BJ (cell line): ENCODE measurements at places on chromosomes 7 and 10. TPM values are rescaled to one million over a fixed set of nuclear protein-coding genes. Genes with fewer than 3 reads are reported as not detected.

The CYP2E1 gene
- polyA plus RNA-seq: 1.3 and 1.9 TPM in 2 replicates

DNA sequence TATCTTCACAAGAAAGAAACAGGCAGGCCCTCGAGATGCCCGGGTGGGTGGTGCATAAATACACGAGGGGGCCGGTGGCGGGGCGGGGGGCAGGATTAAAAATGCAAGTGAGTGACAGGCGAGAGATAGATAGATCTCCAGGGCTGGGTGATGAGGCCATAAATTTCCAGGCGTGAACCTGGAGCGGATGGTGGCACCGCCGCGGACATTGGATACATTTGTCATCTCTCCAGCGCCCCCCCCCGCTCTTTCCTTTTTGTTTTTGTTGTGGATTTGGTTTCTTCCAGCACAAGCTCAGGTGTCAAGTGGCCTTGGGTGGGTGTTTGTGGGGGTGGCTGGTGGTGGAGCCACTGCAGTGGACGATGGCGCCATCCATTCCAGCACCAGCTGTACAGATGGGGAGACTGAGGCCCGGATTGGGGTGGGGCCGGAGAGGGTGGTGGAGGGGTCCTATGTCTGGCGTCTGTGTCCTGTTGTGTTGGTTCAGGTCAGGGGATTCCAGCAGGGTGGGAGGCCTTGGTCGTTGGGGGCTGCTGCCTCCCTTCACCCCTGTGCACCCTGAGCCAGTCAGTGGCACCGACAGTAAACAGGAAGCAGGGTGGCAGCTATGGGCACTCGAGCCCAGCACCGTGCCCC, 2.9 kb downstream of the ELFN1 start:
- no peak for DNase-seq

- no peak for DNase-seq
Measured at GRCh38 chr7:41445432-41445831, 257.5 kb downstream of the INHBA start.

The LIPJ gene
- polyA plus RNA-seq: 0.01 TPM in 1 of 2 replicates, not detected in the other

The GNAT3 gene
- polyA plus RNA-seq: not detected in 2 replicates

- DNase-seq: no peak
Measured at GRCh38 chr10:28711776-28712175, 34.5 kb downstream of the BAMBI start.

The DYDC2 gene
- not detected in 2 replicates for polyA plus RNA-seq

DNA sequence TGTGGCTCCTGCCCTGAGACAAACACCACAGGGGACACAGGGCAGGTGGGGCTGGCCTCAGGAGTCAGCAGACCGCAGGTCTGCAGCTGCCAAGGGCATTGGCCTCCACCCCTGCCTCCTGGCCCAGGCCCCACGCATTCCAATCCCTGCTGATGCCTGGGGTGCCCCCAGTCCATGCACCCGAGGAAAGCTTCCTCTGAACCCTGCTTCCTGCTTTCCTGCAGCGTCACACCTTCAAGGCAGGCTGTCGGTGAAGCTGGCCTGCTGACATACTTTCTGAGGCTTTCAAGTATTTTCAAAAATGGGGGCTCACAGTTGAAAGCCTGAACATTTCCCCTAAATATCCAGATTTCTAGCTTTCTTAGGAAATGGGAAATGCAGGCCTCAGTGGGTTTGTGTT, 22.5 kb upstream of the ANTXRL start:
- DNase-seq: no peak

The TMEM270 gene
- polyA plus RNA-seq: not detected in 2 replicates

- no peak for DNase-seq
Measured at GRCh38 chr7:90774706-90775105, 178.6 kb downstream of the CDK14 start.

The PIK3AP1 gene
- polyA plus RNA-seq: 0.04 and 0.06 TPM in 2 replicates
